GM19239 (cell line): ENCODE measurements at places on chromosomes 5 and 9.

DNA sequence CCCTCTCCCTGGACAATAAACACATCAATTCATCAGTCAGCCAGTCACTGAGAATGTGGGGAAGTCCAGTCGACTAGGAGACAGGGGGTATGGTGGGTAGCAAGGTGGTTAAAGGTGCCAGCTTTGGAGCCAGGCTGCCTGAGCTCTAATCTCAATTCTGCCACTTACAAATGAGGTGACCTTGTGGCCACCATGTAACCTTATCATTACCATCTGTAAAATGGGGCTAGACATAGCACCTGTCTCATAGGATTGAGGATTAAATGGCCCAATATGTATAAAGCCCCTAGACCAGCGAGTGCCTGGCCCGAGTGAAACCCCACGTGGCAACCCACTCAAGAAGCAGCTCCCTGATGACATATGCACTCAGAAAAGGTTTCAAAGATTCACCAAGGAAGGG, 73.3 kb upstream of the TBC1D2 start:
- no peak for DNase-seq

DNA sequence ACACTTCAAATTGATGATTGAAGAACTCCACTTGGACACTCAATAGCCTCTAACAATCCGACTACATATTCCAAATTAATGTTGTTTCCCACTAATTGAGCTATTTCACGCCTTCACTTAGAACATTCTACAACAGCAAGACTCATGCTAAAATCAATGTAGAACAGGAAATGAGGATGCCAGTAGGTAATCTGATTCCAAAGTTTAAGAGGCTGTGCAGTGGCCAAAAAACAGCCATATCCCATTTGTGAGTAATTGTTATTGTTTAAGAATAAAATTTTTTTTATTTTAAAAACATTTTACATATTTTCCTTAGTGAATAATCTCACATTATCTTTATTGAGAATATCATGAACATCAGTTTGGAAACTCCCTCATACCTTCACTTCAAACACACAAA, 35.7 kb upstream of the GHR start:
- DNase-seq = no peak

DNA sequence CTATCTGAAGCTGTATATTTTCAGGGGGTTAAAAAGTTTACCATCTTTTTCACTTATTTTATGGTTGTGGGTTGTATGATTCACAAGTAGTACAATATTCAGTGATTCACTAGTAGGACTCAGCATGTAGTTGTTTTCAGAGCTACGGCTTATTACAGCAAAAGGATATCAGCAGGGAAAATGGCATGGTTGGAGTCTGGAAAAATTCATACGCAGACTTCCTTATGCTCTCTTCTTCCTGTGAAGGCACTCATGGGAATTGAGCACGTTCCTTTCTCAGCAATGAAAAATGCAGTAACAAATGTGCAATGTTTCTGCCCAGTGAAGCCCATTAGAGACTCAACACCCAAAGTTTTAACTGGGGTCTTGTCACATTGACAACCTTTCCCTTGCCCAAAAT, 250.5 kb downstream of the KCNN2 start:
- DNase-seq = no peak

DNA sequence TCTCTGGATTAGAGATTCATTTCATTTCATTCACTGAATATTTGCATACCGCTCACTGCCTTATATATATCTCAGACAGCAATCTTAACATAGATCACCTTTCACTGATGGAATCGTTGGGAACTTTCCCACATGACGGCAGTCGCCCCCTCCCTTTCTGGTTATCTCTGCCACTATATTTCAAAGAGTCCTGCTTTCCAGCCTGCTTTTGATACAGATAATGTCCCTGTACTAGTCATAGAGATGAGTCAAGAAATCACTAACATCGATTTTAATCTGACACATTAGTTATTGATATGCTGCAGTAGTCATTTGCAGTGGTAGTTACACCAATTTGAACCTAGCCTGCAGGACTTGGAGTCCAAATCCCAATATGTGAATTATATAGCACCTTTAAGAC, 8.5 kb downstream of the ARSK start:
- DNase-seq = no peak

DNA sequence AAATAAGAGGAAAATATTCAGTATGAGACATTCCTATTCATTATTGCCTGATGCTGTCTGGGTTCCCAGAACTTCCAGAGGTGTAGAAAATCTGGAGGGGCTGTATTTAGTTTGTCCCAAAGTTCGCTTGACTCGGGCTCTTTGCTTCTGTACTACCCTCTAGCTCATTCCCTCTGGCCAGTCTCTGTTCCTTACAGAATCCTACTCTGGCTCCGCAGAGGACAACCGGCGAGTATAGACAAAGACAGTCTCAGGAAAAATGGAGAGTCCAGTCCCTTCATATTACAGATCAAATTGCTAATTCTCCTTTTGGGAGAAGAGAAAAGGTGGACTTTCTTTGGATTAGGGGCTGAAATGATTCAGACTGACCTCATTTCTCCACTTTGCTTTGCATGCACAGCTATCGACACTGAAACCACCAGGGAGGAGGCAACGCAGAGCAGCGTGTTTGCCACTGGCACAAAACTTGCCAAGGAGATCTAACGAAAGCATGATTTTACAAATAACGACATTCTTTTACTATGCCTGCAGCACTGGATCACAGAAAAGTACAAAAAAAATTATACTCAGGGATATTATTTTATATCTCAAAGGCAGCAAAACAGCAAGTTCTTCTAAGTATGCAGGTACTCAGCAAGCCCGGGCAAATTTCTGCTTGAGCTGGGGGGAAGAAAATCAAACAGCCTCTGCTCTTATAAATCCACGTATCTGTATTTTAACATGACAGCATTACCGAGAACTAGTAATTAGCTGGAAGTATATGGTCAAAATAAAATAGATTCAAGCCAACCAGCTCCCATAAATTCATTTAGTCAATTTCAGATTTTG, 279.7 kb downstream of the NPR3 start:
- no peak for DNase-seq

- no peak for DNase-seq
These were observed 36.2 kb upstream of the OR2S2 start for GRCh38 chr9:35993976-35994720.

DNA sequence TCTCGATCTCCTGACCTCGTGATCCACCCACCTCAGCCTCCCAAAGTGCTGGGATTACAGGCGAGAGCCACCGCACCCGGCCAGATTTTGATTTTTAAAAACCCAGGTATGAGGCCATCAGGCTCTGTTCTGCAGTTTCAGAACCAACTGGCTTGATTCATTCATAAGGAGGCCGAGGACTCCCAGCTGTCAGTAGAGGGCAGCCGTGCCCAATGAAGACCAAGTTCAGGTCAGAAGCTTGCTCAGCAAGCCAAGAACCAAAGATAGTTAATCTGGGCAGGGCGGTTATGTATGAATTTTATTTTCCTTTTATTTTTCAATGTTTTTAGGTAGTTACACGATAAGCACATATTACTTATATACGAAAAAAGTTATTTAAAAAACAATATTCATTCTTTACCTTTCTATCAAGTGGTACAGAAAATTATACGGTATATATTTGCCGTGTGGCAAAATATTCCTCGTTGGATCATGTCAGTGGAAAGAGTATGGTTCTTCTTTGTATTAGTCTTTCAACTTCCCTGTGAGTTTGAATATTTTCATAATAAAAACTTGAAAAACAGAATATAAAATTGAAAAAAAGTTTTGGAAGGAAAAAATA, 18.0 kb downstream of the MGAT1 start:
- DNase-seq = peak; percentile 74

- DNase-seq = no peak
These were observed 509.3 kb upstream of the CTNND2 start for GRCh38 chr5:12413585-12413984.

DNA sequence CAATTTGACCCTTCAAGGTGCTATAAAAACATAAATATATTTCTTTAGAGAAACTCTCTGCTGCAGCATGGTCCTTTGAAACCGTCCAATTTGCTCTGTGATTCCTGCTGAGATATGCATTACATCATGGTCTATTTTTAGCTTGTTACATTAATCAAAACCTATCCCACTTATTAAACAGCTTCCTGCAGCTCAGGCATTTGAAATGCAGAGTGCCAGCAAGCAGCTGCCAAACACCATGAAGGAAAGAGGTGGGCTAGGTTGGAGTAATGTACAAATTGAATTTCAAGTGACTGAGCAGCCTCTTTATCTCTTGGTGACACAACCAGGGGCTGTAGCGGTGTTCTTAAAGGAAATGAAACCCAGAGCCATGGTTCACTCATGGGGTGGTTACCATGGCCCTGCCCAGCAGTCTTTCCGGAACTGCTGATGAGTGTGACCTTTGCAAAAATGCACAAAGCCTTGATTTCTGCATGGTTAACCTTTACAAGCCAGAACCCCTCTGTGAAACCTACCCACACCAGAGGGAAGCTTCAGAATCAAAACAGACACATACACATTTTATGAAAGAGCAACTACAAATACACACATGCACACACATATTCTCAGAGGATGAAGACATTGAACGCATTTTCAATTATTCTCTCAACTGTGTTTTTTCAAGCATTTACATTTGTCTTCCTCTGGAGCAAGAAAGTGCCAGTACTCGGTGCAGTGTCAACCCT, 155.8 kb upstream of the ZNF608 start:
- peak; percentile 50 for DNase-seq

DNA sequence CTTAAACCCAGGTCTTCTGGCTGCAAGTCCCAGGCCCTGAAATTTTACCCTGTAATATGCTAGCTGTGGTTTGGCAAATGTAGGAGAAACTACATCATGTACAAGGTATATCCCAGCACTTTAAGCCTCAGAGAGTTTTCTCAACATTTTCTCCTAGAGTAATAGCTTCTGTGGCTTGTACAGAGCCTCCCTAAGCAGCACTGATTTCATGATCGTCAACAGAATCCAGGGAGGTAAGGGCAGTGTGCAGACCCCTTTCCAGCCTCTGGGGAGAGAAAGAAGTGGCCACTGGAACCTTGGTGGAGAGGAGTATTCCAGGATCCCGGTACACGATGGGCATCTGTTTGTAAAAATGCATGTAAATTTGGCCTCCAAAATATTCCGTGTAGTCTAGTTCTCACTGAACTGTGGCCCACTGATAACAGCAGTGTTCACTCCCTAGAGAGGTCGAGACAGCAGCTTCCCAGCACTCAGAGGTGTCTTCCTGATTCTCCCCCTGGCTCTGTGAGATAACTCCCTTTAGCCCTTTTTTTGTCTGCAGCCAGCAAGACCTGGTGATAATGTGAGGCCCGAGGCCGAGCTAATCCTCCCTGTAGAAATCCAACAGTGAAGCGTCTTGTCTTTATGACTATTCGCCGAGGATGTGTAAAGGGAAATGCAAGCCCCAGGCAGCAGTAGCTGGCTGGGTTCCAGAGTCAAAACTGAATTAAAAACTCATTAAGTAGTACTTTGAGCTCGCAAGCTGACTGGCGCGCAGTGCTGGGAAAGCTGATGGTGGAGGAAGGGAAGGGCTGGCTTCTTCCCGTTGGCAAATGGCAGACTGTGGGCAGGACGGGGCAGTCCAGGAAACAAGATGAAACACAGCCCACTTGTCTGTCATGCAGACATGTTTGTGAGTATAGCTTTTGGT, 59.0 kb downstream of the MAP1B start:
- DNase-seq = no peak

DNA sequence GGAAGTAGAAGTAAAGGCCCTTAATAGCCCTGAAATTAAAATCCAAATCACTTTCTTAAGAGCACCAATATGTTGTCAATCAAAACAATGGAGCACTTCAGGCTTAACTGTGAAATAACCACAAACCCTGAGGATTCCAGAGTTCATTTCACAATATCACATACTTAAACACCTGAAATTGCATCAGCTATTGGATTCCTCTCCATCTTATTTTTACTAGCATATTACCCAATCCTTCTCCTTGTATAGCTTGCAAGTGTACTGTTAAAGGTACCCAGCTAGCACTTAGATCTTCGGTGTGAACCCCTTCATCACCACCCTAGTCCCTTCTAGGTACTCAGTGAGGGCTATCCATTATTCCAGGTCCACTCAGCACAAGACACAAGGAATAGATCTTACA, 287.3 kb downstream of the EFNA5 start:
- no peak for DNase-seq

DNA sequence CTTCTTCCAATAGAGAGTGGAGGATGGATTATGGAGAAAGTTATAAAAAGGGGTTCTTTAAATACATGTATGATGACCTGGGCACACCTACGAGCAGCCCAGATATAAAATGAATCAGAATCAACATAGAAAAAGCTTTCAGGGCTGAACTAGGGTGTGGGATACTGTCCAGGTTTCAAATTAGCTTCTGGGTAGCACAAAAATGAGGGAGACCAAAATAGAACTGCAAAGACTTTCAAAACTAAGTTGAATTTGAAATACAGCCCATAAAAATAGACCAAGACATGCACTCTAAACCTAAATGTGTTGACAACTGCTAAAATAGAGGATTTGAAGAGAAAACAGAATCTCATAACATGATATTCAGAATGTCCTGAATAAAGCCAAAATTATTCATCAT, 17.0 kb downstream of the ZNF484 start:
- DNase-seq = no peak

GRCh38 chr9:1331546-1332038, 281.4 kb downstream of the DMRT2 start:
- no peak for DNase-seq

GRCh38 chr9:136599811-136600660, 54.2 kb upstream of the NOTCH1 start:
- no peak for DNase-seq

DNA sequence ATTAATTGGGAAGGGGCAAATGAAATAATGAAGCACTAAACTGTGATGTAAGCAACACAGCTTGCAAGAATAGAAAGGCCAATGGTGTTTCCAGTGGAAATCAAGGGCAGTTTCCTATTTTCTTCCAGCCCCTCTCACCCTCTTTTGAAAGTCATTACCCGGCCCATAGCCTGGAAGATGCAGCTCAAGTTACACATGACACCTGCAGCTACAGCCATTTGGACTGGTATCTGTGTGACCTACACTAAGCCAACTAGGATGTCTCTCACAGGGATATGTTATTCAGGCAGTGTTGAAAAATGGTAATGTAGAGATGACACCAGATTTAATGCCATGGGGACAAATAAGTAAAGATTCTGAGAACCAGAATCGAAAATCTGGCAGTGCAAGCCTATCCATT, 439.4 kb upstream of the ZNF462 start:
- no peak for DNase-seq

DNA sequence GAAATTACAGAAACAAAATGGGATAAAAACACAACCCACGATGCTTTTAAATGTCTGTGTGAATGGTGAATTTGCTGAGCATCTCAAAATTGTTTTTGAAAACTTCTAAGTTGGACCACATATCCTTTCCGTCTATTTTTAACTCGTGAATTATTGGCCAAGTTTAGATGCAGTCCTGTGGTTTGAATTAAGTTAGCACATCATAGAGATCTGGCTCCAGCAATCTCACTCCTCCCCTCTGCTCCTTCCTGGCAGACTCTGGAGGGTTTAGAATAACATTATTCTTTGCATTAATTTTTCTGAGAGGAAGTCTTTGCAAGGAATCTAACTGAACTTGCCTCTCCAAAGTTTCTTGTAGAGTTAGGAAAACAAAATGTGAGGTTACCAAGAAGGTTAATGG, 14.5 kb upstream of the ANKRD55 start:
- no peak for DNase-seq
